PC-3 (cell line): ENCODE measurements at places on chromosomes 3 and 15.

GRCh38 chr15:67228286-67228685 is 26.2 kb downstream of the AAGAB start:
- DNase-seq = no peak

DNA sequence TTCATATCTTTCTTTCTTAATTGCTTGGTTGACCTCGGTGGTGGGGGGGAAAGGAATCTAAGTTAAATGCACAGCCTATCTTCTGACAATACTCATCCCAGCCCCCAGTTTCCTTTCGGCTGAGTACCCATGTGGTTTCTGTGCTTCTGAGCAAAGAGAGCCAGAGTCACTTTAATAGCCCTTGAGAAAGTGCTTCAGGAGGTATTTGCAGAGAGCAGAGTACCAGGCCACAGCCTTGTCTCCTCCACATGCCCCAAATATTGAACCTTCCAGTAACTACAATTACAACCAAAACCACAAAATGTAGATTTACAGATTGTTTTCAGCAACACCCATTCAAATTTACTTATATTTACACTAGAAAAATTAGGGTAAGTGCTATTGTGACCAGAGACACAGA is 647.4 kb downstream of the NR2F2 start:
- DNase-seq = no peak

DNA sequence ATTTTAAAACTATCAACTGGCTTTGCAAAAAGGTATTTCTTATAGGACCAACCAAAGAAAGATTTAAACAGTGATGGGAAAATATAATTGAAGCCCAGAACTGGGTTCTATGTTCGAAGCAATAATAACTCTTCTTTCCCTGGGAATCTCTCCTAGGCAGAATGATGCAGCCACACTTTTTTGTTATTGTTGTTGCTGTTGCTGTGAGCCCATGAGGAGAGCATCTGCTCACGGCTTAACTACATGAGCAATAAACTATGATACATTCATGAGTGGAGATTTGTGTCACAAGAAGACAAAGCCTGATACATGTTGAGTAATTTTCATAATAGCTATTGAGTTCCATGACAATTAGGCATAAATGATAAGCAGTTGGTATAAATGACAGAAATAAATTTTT is 80.5 kb downstream of the CRTC3 start:
- DNase-seq = peak; percentile 6

DNA sequence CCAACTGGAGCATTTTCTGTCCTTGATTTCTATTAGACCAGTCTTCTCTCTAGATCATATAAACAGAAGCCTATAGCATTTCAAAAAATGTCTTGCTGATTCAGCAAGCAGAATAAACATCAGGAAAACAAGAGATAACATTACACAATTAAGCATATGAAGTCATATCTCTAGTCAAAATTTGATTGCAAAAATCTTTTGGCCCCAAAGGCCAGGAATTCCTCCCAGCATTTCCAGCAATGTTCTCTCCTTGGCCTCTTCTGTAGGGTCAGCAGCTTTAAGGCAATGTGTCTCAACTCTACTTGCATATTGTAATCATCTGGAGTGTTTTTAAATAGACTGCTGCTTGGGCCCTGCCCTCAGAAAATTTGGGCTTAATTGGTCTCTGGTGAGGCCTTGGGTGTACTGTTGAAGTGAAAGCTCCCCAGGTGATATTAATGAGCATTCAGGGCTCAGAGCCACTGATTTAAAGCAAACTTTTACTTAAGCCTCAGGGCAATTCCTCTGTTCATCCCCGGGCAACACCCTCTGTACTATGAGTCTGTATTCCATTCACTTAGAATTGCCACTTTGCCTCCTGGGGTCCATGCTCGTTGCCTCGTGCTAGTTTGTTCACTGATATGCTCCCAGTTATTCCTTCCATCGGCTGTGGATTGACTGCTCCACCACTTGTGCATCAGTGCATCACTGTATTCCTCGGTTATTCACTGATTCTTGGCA is 1072.6 kb downstream of the ROBO2 start:
- DNase-seq = no peak

DNA sequence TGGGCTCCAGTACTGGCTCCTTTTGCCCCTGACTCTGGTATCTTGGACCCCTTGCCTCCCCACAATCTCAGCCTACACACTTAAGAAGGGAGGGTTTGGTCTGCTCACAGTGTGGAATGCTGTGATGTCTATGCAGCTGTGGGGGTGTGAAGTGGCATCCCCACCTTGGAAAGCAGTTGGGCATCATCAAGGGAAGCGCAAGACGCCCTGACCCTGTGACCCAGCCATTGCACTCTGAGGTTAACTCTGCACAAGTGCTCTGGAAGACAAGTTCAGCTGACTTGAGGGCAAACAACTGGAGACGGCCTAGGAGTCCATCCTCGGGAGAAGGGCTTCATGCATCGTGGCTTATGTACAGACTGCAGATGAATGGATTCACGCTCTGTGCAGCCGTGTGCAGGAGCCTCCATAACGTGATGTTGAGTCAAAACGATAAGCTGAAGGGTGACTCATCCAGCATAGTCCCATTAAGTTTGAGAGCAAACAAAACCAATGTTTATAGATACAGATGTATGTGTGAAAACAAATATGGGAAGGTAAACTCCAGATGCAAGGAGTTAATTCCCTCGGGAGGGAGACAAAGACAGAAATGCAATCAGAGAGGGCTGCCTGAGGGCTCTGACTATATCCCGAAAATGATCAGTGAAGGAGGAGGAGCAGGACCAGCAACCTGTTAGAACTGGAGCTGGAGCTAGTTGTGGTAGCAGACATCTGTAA is 86.8 kb downstream of the LSM3 start:
- DNase-seq = peak; percentile 90

DNA sequence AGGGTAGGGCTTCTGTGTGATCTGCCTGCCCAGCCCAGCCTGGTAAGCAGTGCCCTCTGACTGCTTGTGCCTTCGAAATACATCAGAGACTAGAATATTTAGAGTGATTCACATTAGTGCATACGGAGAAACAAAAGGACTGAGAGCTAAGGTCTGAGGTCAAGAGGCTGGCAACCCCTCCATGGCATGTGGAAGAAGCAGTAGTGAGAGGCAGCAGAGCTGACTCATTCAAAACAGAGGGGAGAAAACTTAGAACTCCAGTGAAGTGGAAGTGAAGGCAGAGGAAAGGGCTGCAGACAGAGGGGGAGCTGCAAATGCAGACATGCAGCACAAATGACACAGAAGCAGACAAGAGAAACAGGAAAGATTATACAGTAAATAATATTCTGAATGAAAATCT is 61.6 kb downstream of the ULK4 start:
- DNase-seq = peak; percentile 24

DNA sequence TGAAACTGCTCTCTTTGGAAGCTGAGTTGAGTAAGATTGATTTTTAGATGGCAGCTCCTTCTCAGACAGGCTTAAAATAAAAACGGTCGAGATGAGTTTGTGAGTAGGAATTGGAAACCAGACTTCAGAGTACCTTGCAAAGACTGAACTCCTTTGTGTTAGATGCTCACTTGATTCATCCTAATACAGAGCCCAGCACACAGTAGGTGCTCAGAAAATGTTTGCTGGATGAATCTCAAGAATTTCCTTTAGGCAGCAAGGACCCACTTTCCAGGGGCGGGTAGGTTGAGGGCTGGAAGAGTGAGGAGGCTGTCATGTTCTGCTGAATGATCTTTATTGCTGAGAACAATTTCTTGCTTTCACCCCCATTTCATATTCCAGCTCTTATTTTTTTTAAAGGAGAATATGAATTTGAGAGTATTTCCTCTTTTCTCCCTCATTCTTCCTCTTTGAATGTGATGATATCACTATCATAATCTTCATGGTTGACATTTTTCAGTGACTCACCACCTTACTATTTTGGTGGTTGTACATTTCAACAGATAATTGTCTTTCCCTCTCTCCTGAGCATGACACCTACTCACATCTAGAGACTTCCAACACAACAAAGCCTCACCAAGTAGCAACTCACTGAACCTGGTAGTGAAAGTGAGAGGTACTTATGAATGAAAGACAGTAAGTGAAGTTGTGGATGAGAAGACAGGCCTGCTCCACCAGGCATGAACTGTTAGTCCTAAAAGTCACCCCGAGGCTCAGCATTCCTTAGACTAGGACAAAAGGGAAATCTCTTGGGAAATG is 113.3 kb downstream of the PDCD6IP start:
- peak; percentile 59 for DNase-seq

- DNase-seq = no peak
These were observed 50.7 kb downstream of the SCN5A start for GRCh38 chr3:38598791-38599190.

DNA sequence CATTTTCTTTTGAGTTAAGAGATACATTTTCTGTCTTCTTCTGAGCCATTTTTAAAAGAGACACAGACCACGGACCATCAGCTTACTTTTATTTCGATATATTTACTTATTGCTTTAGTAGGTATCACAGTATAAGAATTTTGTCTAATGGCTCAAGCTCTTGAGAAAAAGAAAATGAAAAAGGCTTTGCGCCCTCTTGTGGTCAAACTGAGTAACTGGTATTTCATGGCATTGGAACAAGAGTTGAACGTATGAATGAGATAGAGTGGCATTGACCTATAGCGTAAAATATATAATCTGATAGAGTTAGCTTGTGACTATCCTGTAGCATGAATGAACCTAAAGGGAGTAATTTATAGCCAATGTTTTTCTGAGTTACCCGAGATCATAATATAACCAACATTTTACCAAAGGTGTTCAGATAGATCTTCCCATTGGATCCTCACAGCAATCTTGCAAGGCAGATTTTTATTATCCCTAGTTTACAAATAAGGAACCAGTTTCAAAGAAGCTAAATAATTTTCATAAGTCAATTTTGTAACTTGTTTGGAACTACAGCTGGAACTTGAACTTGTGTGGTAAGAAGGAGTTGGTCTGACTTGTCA is 154.6 kb downstream of the POLR2M start:
- peak; percentile 60 for DNase-seq

- DNase-seq = no peak
These were observed 23.7 kb downstream of the CPN2 start for GRCh38 chr3:194327218-194328052.

GRCh38 chr3:127475391-127475790 is 115.1 kb downstream of the TPRA1 start:
- no peak for DNase-seq
